ENCODE measurements at places on chromosomes 5 and 9.

- DNase-seq = no peak
Observed at GRCh38 chr9:123375469-123376132, 19.6 kb downstream of the CRB2 start.

GRCh38 chr5:1055896-1056610 lies 47.5 kb downstream of the NKD2 start:
- no peak for DNase-seq

GRCh38 chr5:145324101-145324500 lies 511.0 kb downstream of the PRELID2 start:
- no peak for DNase-seq

DNA sequence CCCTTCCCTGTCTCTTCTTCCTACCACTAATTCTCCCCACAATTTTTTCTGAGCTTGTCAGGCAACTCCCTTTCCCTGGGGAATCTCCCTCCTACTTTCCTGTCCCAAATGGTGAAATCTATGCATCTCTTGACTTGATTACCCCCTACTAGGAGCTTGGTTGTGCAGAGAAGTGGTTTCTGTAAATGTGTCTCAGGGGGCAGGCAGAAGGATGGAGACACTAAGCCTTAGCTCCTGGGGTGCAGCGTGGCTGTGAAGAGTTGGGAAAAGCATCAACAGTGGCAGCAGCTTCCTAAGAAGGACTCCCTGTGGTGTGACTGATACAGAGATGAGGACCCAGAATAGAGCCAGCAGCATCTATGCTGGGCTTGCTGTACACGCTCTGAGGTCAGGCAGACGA lies 62.3 kb downstream of the NRG2 start:
- no peak for DNase-seq

DNA sequence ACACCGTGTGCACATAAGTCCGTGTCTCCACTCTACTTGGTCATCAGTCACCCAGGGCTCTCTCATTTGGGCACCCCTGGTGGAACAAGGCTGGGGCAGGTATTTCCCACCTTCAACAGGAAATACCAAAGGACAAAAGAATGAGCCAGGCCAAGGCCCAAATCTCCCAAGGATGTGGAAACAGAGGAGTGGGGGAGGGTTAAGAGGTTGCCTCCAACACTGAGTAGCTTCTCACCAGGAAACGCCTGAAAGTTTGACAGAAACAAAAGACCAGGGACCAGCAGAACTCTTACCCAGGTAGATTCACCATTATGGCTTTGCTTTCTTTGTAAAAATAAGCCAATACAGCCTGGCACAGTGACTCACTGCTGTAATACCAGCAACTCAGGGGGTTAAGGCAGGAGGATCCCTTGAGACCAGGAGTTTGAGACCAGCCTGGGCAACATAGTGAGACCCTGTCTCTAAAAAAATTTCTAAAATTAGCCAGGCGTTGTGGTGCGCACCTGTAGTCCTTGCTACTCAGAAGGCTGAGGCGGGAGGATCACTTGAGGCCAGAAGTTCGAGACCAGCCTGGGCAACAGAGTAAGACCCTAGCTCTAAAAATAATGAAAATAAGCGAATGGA lies 12.7 kb downstream of the SLC1A3 start:
- DNase-seq = no peak

DNA sequence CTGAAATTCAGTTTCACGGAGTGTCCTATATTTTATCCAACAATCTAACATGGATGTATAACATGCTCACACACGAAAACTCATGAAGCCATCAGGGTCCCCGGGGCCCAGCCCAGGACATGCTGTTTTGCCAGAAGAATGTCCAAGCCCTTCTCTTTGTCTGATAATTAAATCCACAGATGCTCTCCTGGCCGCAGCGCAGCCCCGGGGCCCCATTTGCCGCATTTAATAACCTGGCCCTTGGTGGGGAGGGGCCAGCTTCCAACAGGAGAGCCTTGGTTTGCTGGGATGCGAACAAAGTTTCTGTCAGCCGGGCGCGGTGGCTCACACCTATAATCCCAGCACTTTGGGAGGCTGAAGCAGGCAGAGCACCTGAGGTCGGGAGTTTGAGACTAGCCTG lies 30.0 kb downstream of the PLPP7 start:
- no peak for DNase-seq

GRCh38 chr5:149599375-149599774 lies 18.1 kb downstream of the ARHGEF37 start:
- no peak for DNase-seq

DNA sequence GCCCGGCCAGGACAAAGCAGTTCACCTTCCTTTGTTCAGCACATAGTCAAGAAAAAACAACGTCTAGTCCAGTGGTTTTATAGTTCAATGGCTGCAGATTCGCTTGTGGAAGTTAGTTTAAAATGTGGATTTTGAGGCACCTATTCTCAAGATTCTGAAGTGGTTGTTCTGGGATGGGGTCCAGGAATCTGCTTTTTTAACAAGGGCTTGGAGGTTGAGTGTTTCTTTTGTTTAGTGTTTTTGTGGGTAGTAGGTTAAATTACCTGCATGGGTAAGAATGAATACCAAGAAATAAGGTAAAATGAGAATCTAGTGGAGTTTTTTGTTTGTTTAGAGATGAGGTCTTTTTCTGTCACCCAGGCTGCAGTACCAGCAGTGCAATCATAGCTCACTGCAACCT lies 28.4 kb upstream of the NADK2 start:
- DNase-seq = no peak

- no peak for DNase-seq
Observed at GRCh38 chr5:37776826-37777225, 63.0 kb downstream of the GDNF start.

GRCh38 chr9:126915846-126916543 lies 1.4 kb downstream of the RALGPS1 start:
- DNase-seq = no peak

- DNase-seq = no peak
Observed at GRCh38 chr5:96771395-96771794, 36.4 kb downstream of the ERAP1 start.

DNA sequence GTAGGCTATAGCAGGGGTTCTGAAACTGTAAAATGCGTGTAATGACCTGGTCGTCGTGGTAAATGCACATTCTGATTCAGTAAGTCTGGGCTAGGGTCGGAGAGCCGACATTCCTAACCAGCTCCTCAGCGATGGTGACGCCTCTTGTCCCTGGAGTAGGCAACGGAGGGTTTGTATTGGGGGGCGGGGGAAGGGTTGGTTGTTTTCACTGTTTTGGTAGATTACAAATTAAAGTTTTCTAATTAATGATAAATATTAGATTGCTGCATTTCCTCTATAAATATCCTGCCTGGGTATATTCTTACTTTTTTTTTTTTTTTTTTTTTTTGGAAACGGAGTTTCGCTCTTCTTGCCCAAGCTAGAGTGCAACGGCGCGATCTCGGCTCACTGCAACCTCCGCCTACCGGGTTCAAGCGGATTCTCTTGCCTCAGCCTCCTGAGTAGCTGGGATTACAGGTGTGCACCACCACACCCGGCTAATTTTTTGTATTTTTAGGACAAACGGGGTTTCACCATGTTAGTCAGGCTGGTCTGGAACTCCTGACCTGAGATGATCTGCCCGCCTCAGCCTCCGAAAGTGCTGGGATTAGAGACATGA lies 566 bp upstream of the ALDH7A1 start:
- DNase-seq = no peak

GRCh38 chr9:28653216-28653615 lies 1079.9 kb upstream of the C9orf72 start:
- DNase-seq = no peak

- DNase-seq = no peak
Observed at GRCh38 chr5:163727028-163727427, 221.6 kb downstream of the MAT2B start.

GRCh38 chr9:131031005-131031641 lies 22.1 kb downstream of the LAMC3 start:
- DNase-seq = no peak

- DNase-seq = no peak
Observed at GRCh38 chr9:83178717-83179116, 115.8 kb upstream of the RASEF start.

DNA sequence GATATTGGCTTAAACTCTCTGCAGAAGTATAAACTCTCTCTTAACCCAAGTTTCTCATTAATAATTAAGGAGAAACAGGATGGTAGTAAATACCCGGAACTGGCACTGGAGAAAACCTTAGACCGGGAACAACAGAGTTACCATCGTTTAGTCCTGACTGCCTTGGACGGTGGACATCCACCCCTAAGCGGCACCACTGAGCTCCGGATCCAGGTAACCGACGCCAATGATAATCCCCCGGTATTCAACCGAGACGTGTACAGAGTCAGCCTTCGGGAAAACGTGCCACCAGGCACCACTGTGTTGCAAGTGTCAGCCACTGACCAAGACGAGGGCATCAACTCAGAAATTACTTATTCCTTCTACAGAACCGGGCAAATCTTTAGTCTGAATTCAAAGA lies 861 bp downstream of the PCDHGB5 start:
- DNase-seq = no peak

DNA sequence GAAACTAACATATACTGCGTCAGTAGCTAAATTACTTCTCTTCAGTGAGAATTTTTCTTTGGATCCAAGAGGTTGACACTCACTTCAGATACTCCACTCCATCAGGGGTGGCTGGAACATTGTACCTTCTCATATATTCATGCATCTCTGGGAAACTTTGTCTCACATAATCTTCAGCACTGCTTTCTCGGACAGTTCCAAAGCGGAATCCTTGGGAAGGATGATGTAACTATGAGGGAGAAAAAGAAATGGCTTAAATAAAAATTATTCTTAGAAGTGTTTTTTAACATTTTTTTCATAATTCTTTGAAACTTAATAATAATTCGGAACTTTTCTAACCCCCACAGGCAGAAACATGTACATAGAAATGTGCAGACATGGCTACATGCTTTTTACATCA lies 33.4 kb upstream of the PPP3R2 start:
- no peak for DNase-seq

DNA sequence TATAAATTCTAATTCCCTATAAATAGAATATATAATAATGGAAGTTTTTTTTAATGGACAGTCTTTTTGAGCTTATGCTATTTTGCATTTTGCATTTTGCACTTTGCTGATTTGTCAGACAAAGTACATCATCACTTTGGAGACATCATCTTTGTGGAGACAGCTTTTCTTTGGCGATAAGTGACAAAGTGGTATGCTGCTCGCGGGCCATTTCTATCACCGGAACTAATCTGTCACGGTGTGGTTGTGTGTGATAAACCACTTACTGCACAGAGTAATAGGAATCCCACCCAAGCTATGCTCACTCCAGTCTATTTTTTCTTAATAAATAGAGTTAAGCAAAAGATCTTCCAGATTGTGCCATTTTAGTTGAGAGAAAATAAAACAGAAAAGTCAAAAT lies 133.1 kb downstream of the MACIR start:
- no peak for DNase-seq

GRCh38 chr9:10903969-10904368 lies 291.2 kb upstream of the PTPRD start:
- DNase-seq = no peak

- no peak for DNase-seq
Observed at GRCh38 chr5:57450991-57451876, 31.4 kb downstream of the ACTBL2 start.

- DNase-seq = no peak
Observed at GRCh38 chr5:73424556-73424977, 24.0 kb downstream of the FOXD1 start.

DNA sequence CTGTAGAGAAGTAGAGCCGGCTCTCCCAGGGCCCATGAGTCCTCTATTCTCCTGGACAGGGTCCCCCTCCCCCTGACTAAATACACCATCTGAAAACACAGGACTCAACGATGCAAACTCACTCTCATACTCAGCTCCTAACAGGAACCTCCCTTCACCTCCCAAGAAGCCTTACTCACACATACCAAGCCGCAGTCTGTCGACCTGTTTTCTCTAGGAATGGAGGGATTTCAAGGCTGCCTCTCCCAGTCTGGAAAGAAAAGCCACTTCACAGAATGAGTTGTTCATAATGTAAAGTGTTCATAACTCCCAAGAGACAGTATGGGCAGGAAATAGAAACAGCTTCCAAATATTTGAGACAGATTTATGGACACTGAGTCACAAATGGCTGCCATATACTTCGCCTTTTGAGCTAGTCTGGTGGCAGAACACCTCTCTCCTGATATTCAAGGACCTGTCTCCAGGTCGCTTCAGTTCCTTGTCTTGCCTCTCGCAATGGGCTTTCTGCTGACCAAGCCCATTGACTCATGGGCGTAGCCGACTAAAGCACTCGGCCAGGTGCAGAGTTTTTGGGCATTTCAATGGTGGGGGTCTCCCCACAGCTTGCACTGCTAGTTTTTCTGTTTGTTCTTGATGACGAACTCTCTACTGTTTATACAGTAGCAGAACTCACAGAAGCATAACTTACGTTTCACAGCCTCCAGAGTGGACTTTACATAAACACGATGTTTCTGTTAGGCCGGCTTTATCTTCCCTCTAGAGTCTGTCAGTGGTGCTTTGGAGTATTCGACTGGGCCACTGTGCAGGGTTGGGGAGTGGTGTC lies 25.0 kb upstream of the IL17B start:
- no peak for DNase-seq

DNA sequence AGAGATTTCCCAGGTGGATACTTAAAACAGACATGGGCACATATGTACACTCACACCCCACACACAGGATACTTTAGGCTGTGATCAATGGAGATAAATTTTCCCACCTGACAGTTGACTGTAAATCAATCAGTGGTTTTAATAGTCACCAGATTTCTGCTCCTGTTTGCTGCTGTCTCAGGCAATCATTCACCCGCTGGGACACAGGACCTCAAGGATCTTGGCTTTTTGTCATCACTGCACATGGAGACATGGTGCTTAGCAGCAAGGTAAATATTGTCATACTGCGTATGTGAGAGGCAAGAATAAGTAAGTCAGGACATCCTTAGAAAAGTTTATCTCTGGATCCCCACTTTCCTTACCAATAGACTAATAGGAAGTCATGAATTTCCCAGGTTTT lies 60.8 kb upstream of the KLF9 start:
- no peak for DNase-seq

DNA sequence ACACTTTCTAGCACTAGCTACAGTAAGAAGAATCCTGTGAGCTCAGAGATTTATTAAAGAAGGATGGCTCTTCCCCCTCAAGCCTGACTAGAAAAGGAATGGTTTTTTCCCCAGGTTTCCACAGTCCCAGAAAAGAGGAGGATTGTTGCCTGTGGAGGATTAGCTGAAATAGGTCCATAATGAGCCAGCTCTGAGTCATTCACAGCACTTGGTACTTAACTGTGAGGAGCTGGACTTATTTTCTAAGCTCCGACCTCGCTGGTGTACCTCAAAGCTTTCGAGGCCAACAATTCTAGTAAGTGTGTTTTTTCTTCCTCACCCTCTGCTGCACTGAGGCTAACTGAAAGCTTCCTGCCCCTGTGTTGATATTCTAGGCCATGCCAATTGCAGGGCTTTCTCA lies 222.5 kb upstream of the IL12B start:
- DNase-seq = no peak

- no peak for DNase-seq
Observed at GRCh38 chr5:25119650-25120049, 474.9 kb upstream of the CDH10 start.

Measured in activated CD4-positive, alpha-beta T cell treated with anti-CD3 and anti-CD28 coated beads, Interleukin-2, amount 50 U/mL, for 48 hours (primary cell).